ENCODE measurements at places on chromosomes 16 and 17. TPM values are rescaled to one million over a fixed set of nuclear protein-coding genes. Genes with fewer than 3 reads are reported as not detected.

DNA sequence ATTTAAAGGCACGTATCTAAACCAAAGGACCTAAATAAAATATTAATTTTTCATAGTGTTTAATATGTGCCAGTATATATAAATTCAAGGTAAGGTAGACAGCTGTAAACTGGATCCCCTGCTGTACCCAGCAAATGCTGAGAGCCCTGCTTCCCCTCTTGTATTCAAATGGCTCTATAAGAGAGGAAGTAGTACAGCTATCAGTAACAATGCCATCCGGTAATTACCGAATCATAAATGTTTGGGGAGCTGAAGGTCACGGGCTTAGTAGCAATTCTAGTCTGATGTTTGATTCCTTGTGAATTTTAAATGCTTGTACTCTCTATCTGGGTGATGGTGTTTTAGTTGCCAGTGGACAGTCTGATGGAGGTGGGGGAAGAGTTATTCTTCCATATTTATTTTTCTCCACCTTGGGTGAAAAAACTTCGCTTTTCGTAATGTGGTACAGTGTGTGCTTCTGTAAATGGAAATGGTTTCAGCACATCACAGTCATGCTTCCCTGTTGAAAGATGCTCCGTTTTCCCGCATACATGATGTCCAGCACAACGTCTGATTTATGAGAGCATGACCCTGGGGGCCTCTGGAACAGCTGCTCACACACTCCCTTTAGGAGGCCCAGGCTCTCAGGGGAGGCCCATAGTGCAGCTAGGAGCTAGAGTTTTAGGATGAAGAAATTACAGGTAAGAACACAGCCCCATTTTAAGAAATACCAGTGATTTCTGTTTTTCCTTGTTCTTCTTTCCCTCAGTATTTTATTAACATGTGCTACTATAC is 423.9 kb downstream of the WWOX start:
- DNase-seq = no peak

DNA sequence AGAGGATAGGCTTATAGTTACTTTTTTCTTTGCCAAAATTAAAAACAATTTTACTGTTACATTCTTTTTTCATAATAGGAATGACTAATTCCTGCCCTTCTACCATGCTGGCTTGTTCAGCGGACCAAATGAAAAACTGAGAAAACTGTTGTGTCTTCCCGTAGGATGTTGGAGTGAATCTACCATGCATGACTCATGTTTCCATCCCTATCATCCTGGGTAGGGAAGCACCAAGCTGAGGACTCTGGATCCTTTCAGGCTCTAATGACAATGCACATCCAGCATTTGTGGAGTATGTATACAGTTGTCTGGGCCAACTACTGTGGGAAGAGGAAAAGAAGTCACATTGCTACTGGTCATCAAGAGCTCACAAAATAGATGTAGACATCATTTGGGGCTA is 41.1 kb upstream of the DHX8 start:
- DNase-seq = no peak

DNA sequence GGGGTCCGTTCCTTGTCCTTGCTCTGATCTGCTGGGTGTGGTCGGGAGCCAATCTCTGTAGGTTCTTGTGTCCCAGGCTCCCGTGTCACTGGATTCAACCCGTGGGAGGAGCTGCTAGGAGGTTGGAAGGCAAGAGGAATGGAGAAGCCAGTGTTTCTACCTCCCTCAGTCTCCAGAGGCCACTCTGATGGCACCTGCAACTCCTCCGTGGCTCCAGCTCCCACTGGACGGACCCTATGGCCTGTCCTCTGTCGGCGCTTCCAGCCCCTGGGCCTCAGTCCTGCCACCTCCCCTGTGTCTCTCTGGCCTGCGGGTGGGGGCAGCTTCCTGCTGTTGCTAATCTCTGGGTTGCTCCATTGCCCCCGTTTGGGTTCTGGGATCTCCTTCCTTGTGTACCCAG is 71.1 kb downstream of the CMIP start:
- DNase-seq = no peak

DNA sequence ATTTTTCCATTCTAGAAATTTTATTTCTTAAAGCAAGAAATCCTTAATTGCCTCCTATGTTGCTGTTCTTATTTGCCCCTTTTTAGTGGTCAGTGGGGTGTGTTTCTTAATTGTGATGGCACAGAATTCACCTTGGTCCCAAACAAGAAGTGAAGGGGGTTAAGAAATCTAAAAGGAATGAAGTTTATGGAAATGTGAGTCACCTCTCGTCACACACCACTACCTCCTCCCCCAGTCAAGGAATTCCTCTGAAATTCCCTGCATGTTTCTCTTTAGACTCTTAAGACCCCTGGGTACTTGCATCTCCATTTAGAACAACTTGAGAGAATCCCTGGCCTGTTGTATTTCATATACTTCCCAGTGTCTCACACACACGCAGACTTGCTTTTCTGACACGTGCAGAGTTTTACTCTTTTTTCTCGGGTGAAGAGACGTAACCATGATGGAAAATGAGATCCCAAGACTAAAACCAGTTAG is 247.4 kb downstream of the PRKCA start:
- no peak for DNase-seq

The TVP23B gene
- polyA plus RNA-seq = 21.0 TPM

All from forelimb muscle (tissue), 1 donor.